ENCODE measurements at places on chromosomes 3 and 15. TPM values are rescaled to one million over a fixed set of nuclear protein-coding genes. Genes with fewer than 3 reads are reported as not detected.
A peak's percentile ranks its signal among the peaks of the same experiment; 100 is the strongest.

GRCh38 chr3:59131016-59131766 lies 81.4 kb upstream of the CFAP20DC start:
- no peak overlapping the region for H3K27ac ChIP-seq
- DNase-seq = no peak
- no peaks in the 10 kb centered on the region for H3K36me3 ChIP-seq
- H3K27me3 ChIP-seq = no peaks in the 10 kb centered on the region
- no peaks in the 10 kb centered on the region for H3K4me1 ChIP-seq

DNA sequence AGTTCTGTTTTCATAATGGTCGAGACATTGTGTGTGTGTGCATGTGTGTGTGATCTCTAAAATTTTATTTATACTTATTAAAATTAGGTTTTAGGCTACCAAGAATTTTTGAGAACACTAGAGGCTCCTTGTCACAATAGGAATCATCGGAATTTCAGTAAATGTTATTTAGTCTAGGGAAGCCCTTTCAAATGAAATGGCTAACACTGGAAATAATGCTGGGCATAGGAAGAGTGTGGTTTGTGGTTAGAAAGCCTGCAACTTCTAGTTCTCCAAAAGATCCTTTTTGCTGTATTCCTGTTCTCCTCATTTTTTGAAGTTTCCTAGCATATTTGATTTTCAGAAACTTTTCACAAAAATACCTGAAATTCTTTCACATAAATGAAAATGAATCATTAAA lies 92.5 kb upstream of the MBNL1 start:
- DNase-seq = no peak
- H3K4me3 ChIP-seq = no peak overlapping the region
- no peak overlapping the region for H3K27ac ChIP-seq
- H3K27me3 ChIP-seq = no peaks in the 10 kb centered on the region
- H3K4me1 ChIP-seq = peaks cover 5% of the 10 kb centered on the region

- no peak for DNase-seq
- no peak overlapping the region for H3K27ac ChIP-seq
- H3K4me1 ChIP-seq = no peaks in the 10 kb centered on the region
- no peaks in the 10 kb centered on the region for H3K36me3 ChIP-seq
- H3K4me3 ChIP-seq = no peak overlapping the region
Observed at GRCh38 chr3:147191795-147192385, 214.5 kb downstream of the ZIC4 start.

DNA sequence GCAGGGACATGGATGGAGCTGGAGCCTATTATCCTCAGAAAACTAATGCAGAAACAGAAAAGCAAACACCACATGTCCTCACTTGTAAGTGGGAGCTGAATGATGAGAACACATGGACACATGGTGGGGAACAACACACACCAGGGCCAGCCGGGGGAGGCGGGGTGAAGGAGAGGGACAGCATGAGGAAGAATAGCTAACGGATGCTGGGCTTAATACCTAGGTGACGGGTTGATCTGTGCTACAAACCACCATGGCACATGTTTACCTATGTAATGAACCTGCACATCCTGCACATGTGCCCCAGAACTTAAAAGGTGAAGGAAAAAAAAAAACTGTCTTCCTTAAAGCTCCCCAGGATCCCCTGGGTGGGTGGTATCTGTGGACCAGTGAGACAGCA lies 87.1 kb downstream of the ADAMTS17 start:
- H3K36me3 ChIP-seq = no peaks in the 10 kb centered on the region
- no peaks in the 10 kb centered on the region for H3K27me3 ChIP-seq
- DNase-seq = no peak

DNA sequence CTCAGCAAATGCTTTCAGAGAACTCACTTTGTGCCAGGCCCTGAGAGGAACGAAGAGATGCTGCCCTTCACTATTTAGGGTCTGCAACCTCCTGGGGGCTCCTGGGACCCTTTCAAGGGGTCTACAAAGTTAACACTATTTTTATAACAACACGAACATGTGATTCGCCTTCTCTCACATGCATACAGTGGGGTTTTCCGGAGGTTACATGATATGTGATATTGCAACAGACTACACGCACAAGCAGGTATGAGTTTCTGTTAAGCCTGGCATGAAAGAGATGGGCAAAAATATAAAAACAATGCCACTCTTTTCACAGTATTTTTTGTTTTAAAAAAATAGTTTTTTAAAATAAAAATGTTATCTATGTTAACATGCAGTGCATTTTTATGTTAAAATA lies 10.3 kb downstream of the STARD5 start:
- H3K36me3 ChIP-seq = peaks cover 35% of the 10 kb centered on the region
- peaks cover 45% of the 10 kb centered on the region for H3K4me1 ChIP-seq
- DNase-seq = no peak
- H3K27ac ChIP-seq = no peak overlapping the region

GRCh38 chr3:165839296-165840076 lies 2.3 kb upstream of the BCHE start:
- DNase-seq = no peak
- no peaks in the 10 kb centered on the region for H3K36me3 ChIP-seq
- no peaks in the 10 kb centered on the region for H3K4me1 ChIP-seq
- H3K27ac ChIP-seq = no peak overlapping the region
- no peaks in the 10 kb centered on the region for H3K27me3 ChIP-seq
- H3K4me3 ChIP-seq = no peak overlapping the region

DNA sequence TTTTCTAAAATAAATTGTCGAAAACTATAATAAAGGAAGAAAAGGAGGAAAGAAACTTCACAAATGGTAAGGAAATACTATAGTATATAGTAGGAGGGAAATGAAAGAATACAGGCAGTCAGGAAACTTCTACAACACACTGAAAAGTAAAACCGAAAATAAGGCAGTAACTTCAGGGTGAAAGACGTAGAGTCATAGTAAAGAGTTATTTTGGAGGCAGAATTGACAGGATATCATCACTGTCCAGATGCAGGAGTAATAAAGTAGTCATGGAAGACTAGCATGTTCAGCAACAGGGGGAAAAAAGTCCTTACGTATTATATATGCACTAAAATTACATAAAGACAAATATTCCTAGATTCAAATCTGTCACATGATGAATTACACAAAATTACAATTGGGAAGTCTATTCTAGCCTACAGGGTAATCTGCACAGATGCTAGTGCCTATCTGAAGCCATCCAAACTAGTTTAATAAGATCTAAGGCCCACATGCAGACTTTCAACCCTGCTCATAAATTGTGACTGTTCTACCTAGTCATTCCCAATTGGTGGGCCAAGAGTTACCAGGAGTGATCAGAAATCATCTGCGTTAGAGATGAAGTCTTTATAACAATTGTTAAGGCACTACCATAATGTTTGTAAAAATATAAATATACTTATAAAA lies 14.0 kb downstream of the VPS13C start:
- H3K4me1 ChIP-seq = peaks cover 4% of the 10 kb centered on the region
- peaks cover 6% of the 10 kb centered on the region for H3K36me3 ChIP-seq
- H3K27ac ChIP-seq = peak overlapping the region; percentile 55

DNA sequence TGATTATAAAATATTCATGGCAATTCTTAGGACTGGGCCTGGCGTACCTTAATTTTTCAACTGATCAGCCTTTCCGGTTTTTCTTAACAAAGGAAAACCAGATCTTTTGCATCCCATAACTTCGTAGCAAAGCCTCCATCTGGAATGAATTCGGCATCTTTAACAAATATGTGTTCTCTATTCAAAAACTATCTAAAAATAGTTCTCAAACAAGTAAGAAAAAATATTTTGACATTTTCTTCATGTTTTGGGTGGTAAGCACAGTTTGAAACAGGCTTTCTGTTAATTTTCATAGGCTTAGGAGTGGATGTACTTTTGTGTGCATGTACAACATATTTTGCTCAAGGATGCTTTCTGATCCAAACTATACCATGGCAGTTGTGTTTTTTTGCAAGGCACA lies 55.1 kb downstream of the RBMS3 start:
- H3K4me3 ChIP-seq = no peak overlapping the region
- DNase-seq = no peak
- no peaks in the 10 kb centered on the region for H3K36me3 ChIP-seq
- no peaks in the 10 kb centered on the region for H3K27me3 ChIP-seq

GRCh38 chr15:31266712-31267111 lies 59.9 kb upstream of the KLF13 start:
- H3K4me1 ChIP-seq = peaks cover 68% of the 10 kb centered on the region
- H3K4me3 ChIP-seq = no peak overlapping the region
- H3K27ac ChIP-seq = peak overlapping the region; percentile 63
- no peaks in the 10 kb centered on the region for H3K27me3 ChIP-seq
- DNase-seq = no peak
- no peaks in the 10 kb centered on the region for H3K36me3 ChIP-seq

DNA sequence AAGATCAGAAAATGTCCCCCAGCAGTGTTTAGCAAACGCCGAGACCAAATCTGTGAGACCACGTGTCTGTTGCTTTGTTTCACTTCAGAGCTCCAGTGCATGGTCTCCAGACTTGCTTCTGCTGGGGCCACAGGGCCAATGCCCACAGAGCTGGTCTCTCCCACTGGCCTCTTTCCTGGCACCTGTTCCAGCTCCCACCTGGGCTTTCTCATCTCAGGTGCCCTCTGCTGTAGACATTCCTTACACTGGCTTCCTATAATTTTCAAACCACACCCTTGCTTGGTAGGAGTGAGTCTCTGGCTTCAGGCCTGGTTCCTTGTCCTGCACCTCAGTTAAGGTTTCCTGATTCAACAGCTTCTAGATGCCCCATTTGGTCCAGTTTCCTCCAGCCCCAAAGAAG lies 243.1 kb downstream of the ADAMTS17 start:
- no peak overlapping the region for H3K27ac ChIP-seq
- no peaks in the 10 kb centered on the region for H3K4me1 ChIP-seq
- no peak for DNase-seq

DNA sequence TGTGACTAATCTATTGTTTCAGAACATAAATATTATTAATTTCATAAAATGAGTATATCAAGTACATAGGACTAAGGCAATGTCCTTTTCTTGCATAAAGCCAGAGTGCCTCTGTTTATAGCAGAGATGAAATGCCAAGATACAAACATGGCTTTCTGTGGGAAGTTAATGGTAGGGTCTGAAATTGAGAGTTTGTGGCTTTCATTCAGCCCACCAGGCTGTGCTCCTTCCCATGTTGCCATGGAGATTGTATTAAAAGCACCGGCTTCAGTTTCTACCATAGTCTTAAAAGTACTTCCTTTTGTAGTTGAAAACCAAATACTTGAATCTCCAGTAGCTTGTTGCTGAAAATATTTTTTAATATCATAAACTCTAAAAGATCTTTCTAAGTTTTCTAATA lies 114.0 kb downstream of the LRRC28 start:
- H3K4me1 ChIP-seq = no peaks in the 10 kb centered on the region
- no peak overlapping the region for H3K27ac ChIP-seq
- H3K27me3 ChIP-seq = no peaks in the 10 kb centered on the region
- H3K4me3 ChIP-seq = no peak overlapping the region
- H3K36me3 ChIP-seq = no peaks in the 10 kb centered on the region

DNA sequence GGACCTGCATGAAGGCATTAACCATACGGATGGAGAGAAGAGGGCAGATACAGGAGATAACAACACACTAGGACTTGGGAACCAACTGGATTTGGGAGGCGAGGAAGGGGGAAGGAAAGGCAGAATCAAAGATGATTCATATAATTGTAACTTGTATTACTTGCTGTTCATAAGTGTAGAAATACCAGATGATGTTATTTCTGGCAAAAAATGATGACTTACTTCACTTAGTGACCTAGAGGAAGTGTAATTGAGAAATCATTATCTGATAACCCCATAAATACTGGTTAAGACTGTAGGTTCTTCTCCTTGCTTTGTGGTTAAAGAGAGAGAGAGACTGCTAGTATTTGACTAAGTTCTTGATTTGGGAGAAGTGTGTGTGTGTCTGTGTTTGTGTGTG lies 50.5 kb upstream of the GK5 start:
- no peaks in the 10 kb centered on the region for H3K36me3 ChIP-seq
- H3K4me3 ChIP-seq = no peak overlapping the region
- peaks cover 58% of the 10 kb centered on the region for H3K4me1 ChIP-seq
- no peaks in the 10 kb centered on the region for H3K27me3 ChIP-seq

GRCh38 chr3:13011573-13012220 lies 61.5 kb downstream of the IQSEC1 start:
- peak; percentile 94 for DNase-seq
- no peaks in the 10 kb centered on the region for H3K27me3 ChIP-seq
- no peaks in the 10 kb centered on the region for H3K36me3 ChIP-seq
- H3K4me1 ChIP-seq = peaks cover 100% of the 10 kb centered on the region

- no peak overlapping the region for H3K4me3 ChIP-seq
- peak overlapping the region; percentile 87 for H3K27ac ChIP-seq
- no peak for DNase-seq
- H3K4me1 ChIP-seq = peaks cover 98% of the 10 kb centered on the region
- H3K27me3 ChIP-seq = no peaks in the 10 kb centered on the region
Observed at GRCh38 chr15:31365032-31365654, 38.5 kb downstream of the KLF13 start.

DNA sequence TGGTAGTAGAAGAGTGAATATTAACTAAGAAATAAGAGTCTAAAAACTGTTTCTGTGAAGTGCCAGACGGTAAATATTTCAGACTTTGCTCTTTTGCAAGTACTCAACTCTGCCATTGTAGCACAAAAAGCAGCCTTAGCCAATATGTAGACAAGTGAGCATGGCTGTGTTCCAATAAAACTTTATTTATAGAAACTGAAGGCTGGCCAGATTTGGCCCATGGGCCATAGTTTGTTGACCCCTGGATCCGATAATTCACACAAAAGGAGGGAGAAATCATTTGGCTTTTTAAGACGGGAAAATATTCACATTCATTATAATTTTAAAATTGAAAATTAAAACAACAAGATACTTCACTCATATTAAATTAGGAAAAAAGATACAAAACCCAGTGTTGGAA lies 15.4 kb downstream of the EID1 start:
- no peaks in the 10 kb centered on the region for H3K4me1 ChIP-seq
- H3K4me3 ChIP-seq = no peak overlapping the region
- no peak overlapping the region for H3K27ac ChIP-seq
- no peaks in the 10 kb centered on the region for H3K27me3 ChIP-seq
- no peaks in the 10 kb centered on the region for H3K36me3 ChIP-seq
- DNase-seq = no peak

DNA sequence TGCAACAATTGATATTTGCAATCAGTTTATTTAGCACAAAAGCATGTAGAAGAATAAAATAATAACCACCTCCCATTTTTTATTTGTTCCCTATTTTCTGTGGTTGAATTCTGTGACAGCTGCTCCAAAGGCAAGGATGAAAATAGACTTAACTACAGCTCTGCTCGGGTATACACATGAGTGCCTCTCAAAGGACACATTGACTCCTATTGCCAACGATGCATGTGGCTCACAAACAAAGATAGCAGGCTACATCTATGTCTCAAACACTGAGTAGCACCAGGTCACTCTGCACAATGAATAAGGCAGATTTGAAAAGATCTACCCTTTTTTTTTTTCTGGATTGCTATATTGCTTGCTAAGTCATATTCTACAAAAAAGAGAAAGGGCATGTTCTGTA lies 612.9 kb downstream of the ROBO1 start:
- no peaks in the 10 kb centered on the region for H3K4me1 ChIP-seq
- no peaks in the 10 kb centered on the region for H3K36me3 ChIP-seq
- no peak overlapping the region for H3K4me3 ChIP-seq
- DNase-seq = no peak

- H3K27ac ChIP-seq = no peak overlapping the region
- no peaks in the 10 kb centered on the region for H3K36me3 ChIP-seq
- peaks cover 3% of the 10 kb centered on the region for H3K4me1 ChIP-seq
- DNase-seq = no peak
Observed at GRCh38 chr3:151091685-151092345, 6.4 kb downstream of the MED12L start.

MLF1 gene
- total RNA-seq = 2.8 TPM

TRIP4 gene
- 33.7 TPM for total RNA-seq

ISLR2 gene
- total RNA-seq = not detected

CORO2B gene
- 0.13 TPM for total RNA-seq

ANKUB1 gene
- not detected for total RNA-seq

ISLR gene
- not detected for total RNA-seq

SUCNR1 gene
- not detected for total RNA-seq

ADAM10 gene
- 297 TPM for total RNA-seq

PLS1 gene
- total RNA-seq = 1.2 TPM

PRTG gene
- not detected for total RNA-seq

CYP8B1 gene
- total RNA-seq = not detected

NRG4 gene
- not detected for total RNA-seq

CPNE9 gene
- 0.43 TPM for total RNA-seq
